ENCODE measurements at places on chromosomes 2 and 18.

DNA sequence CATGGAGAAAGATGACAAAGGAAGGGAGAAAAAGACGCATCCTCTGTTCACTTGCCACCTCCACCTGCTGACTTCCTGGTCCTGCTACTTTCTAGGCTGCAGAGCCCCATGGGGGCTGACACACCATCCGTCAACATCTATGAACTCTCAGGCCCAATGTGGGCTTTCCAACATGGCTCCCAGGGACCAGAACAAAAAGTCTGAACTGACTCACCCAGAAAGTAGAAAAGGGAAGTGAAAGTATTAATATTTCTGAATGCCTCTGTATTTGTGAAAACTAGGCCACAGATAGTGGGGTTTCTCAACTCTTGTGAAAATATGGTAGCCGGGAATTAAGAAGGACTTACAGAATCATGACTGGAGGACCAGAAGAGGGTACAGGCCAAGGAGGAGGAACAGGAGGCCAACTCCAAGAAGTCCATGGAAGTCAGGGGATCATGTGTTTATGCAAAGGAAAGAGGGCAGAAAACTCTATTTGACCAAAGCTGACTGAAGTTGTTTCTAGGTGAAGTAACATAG is 123.1 kb upstream of the CAB39 start:
- no peak for DNase-seq

DNA sequence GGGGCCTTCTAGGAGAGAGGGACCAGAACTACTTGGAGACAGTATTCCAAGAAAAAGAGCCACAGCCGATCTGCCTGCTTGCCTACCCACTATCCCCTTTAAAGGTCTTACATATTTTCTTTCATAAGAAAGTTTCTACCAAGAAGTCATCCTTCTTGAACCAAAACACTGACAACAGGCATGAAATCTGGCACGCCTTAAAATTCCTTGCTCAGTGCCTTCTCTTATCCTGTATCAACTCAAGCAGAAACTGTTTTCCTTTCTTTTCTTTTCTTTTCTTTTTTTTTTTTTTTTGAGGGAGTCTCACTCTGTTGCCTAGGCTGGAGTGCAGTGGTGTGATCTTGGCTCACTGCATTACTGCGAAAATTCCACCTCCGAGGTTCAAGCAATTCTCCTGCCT is 48.3 kb upstream of the ZFP36L2 start:
- DNase-seq = no peak

- no peak for DNase-seq
Observed at GRCh38 chr2:52288596-52288995, 1256.7 kb upstream of the NRXN1 start.

- no peak for DNase-seq
Observed at GRCh38 chr18:71873695-71874094, 670.4 kb downstream of the CBLN2 start.

- DNase-seq = no peak
Observed at GRCh38 chr2:189425676-189426075, 15.6 kb upstream of the WDR75 start.

DNA sequence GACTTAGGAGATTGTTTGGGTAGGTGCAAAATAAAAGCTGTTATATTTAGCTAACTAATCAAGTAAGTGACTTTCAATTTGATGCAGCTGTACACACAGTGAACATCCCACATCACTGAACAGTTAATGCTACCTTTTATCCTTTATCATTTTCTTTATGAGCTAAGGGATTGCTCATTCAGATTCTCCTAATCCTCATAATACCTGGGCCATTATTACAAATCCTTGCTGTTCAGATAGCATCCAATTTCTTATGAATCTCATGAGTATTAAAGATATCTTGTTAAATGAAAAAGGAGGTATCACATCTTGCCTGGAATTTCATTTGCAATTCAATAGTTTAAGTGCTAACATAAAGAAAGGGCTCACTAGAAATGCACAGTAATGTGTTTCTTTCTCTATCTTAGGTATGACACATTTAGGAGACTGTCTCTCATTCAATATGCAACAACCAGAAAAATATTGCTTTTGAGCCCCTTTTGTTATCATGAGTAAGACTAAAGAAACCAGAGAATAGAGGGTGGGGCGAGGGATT is 918.5 kb downstream of the CBLN2 start:
- DNase-seq = no peak

DNA sequence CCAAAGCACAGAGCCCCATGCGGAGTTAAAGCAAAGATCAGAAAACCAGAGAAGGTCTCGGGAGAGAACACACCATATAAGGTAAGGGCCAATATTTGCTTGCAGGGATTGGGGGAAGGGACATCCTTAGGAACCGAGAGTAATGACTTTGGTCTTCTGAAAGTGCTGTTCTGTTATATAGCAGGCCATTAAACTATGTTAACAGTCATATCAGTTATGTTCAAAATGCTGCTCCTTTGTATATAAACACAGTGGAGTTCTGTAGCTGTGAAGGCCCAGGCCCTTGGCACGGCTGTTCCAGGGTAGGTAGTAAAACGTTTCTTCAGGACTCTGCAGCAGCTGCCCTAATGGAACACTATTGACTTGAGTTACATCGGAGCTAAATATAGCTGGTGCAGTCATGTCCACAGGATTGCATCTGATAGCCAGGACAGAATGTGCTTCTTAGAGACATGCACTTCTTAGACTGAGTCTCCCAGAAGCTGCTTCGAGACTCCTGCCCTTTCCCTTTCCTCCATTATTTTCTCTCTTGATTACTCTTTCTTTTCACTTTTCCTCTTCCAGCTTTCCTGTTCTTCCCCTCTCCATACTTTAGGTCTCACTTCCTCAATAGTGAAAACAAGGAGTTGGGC is 122.4 kb downstream of the SETBP1 start:
- no peak for DNase-seq

DNA sequence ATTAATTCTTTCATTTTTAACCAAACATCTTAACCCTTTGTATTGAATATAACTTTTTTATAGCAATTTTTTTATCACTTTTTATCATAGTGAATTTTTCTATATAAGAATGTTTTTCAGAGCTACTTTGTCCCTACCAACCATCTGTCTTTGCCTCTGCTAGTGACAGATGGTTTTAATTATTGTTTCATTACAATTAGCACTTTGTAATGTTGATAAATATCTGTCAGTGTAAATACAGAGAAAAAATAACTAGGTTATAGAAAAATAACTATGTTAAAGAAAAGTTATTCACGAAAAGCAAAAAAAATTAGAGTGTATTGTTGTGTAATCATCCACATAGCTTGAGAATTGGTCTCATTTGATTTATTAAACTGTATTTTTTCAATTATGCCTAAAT is 91.0 kb upstream of the CDH19 start:
- no peak for DNase-seq

GRCh38 chr18:24013051-24013450 is 1.5 kb upstream of the TTC39C start:
- DNase-seq = no peak

GRCh38 chr18:71374294-71375000 is 1085.6 kb downstream of the SOCS6 start:
- no peak for DNase-seq

- DNase-seq = no peak
Observed at GRCh38 chr18:74625157-74625556, 27.5 kb downstream of the ZNF407 start.

- DNase-seq = no peak
Observed at GRCh38 chr2:48750128-48750739, 5.3 kb downstream of the LHCGR start.

- no peak for DNase-seq
Observed at GRCh38 chr2:18514526-18515461, 45.7 kb downstream of the RDH14 start.

GRCh38 chr18:63801343-63801742 is 26.1 kb downstream of the SERPINB7 start:
- DNase-seq = no peak

DNA sequence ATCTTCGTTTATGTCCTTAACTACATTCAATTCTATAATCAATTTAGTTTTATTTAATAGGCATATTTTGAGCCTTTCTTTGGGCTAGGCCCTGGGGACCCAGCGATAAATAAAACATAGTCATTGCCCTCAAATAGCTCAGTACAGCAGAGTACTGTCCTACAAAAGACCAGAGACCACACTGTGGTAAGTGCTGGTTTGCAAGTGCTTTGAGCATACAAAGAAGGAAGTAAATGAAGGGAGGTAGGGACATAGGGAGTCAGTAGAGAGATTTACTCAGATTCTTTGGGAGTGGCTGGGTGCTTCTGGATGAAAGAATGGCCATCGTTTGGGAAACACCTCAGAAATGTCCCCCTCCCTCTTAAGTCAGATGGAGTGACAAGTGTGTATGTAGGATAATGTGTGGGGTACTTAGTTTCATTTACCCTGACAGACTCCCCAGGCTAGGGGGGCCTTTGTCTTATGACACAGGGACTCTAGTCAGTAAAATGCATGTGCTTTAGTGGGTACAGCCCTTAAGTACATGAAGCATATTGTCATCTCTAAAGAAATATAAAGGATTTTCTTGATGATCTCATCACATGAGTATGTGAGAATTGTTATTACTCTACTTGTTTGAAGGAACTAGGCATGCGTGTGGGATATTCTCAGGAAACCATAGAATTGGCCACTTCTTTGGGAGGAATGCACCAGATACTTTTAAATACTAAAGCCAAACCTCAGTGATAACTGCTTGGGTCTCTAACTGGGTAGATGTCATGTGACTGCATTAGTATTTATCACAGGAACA is 35.1 kb downstream of the MAPRE2 start:
- no peak for DNase-seq

DNA sequence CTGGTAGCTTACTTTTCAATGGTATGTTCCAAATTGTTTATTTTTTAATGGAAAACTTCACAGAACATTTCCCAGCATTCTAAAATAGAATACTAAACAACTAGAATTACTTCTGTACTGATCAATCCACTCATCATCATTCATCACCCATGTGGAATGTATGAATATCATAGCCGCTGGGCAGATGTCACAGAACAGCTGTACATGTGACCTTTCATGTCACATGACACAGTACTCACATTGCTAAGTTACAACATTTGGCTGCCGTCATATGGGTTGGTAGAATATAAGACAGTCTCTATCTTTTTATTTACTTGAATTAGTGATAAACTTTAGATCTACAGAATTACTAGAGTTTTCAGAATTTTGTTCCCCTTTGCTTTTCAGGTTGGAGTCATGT is 387.6 kb downstream of the ZEB2 start:
- no peak for DNase-seq

DNA sequence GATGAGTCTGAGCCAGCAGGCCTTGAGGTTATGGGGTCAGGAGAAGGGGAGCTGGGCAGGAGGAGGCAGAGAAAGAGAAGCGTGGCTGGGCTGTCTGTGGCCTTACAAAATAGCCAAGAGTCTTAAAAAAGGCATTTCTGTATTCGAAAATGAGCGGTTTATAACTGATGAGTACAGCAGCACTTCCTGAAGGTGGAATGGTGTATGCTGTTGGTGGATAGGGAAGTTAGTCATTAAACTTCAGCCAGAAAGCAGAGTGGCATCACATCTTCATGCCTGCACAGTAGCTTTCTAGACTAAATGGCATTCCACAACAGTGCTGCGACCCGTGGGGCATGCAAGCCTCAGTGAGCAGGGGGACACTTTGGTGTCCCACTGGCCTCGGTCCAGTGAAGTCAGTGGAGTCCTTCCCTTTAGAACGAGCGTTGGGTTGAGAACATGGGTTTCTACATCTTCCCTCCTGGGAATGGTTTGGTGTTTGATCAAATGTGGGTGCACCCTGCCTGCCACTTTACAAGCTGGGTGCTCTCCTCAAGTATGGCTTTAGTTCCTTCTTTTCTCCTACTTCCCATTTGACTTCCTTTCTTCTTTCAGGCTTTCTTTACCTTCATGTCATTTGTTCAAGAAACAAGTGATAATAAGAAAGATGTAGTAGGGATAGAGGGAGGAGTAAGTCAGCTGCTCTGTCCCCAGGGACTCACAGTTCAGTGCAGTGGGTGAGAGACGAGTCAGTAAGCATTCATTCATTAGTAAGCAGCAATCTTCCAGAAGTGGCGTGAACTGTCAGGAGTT is 96.3 kb downstream of the ARMC9 start:
- no peak for DNase-seq

- DNase-seq = no peak
Observed at GRCh38 chr2:33086400-33087015, 139.8 kb downstream of the LTBP1 start.

GRCh38 chr2:235497096-235497495 is 3.3 kb downstream of the AGAP1 start:
- no peak for DNase-seq

- DNase-seq = no peak
Observed at GRCh38 chr2:227450311-227450841, 21.6 kb upstream of the AGFG1 start.

DNA sequence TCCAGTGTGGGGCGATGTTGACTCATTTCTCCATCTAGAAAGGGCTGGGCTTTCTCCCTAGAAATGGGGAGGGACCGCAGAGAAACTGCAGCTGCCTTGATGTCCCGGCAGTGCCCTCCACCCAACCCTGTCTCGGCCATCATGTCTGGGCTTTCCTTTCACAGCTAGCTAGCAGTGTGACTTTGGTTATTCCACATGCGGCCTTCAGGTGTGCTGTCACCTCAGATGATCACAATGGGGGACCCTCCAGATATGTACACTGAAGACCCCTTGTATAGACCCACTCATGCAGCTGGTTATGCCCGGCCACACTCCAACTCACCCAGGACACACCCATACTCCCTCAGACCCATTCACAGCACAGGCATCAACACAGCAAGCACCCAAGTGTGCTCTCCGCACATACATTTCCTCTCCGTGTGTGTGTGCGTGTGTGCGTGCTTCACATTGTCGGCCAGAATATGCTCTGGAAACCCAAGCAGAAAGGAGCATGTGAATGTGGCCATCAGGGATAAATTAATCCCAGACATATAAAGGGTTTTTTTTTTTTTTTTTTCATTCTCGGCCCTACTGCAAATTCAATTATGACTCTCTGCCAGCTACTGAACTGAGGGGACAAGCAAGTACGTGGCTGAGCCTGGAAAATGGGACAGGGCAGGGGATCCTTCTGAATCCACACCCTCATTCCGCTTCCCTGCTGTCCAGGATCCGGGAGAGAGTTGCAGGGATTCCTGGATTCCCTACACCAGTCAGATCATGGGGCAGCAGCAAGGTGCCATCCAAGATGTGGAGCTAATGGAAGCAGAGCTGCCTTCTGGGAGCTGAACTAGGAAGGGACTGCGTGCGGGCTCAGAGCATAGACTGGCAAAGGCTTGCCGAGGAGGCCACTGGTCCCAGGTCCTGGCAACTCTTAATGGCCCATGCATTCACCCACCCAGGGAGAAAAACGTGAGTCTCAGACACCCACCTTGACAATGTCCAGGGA is 240.2 kb downstream of the DYSF start:
- DNase-seq = no peak

DNA sequence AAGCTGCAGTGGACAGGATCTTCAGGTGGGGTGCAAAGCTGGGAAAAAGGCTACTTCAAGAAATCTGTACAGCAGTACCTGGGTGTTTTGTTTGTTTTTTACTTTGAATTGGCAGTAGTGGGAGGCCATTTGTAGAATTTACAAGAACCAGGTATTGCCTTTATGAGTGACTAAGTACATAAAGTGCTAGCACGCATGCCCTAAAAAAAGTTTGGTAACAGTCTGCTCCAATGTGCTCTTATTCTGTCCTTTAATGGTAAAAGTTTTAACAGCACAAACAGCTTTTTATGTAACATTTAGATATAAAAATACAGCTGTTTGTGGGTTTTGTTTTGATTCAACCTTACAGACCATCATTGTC is 17.2 kb downstream of the REV1 start:
- DNase-seq = no peak

Measured in CMK (cell line).